ENCODE measurements at places on chromosomes 12 and 14.

GRCh38 chr14:81625343-81625742, 91.7 kb upstream of the SEL1L start:
- no peak for DNase-seq

GRCh38 chr14:95520346-95520745, 3.9 kb upstream of the SYNE3 start:
- DNase-seq: no peak

- DNase-seq: no peak
Measured at GRCh38 chr12:92457458-92458180, 245.2 kb upstream of the PLEKHG7 start.

GRCh38 chr14:35045798-35046047, 349 bp upstream of the FAM177A1 start:
- DNase-seq: no peak

GRCh38 chr12:86435053-86435452, 178.9 kb upstream of the MGAT4C start:
- no peak for DNase-seq

GRCh38 chr14:23415821-23416778, 8.0 kb upstream of the MYH6 start:
- DNase-seq: no peak

GRCh38 chr12:124747426-124748161, 116.1 kb downstream of the SCARB1 start:
- no peak for DNase-seq

DNA sequence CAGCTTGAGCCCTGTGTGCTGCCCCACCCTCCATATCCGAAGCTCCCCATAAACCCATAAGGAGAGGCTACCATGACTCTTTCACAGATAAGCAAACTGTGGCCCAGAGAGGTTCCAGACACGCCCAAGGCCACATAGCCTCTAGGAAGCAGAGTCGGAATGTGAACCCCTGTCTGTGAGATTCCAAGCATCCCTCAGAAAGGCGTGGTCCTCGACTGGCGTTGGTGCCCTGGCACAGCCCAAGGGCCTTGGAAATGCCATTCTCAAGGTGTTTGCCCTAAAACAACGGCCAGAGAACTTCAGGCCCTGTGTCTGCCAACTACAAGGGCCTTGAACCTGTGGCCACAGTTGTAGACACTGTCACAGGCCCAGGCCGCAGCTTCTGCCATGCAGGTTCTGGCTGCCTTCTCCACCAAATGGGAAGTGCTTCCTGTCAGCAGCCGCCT, 8.5 kb upstream of the DIO3 start:
- DNase-seq: no peak

DNA sequence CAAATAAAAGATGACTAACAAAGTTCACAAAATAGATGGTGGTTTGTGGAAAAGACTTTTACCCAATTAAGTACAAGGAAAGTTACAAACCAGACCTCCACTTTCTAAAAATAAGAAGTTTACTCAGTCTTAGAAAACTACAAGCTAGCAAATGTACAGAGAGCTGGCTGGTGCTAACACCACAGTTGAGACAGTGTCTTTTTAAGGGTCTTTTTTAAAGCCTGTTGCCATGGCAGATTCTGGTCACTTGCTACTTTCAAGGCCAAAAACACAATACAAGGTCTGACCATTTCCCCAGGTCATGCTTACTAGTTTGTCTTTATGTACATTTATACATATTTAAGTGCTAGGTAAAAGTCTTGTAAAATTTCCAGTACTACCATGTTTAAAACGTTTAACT, 2.4 kb downstream of the BTG1 start:
- no peak for DNase-seq

- DNase-seq: no peak
Measured at GRCh38 chr12:13038491-13039161, 5.6 kb upstream of the FAM234B start.

GRCh38 chr14:72524295-72524629, 369.6 kb downstream of the DPF3 start:
- DNase-seq: no peak

GRCh38 chr12:49335955-49336644, 888 bp downstream of the C1QL4 start:
- no peak for DNase-seq

- no peak for DNase-seq
Measured at GRCh38 chr12:89269174-89269573, 83.1 kb downstream of the DUSP6 start.

DNA sequence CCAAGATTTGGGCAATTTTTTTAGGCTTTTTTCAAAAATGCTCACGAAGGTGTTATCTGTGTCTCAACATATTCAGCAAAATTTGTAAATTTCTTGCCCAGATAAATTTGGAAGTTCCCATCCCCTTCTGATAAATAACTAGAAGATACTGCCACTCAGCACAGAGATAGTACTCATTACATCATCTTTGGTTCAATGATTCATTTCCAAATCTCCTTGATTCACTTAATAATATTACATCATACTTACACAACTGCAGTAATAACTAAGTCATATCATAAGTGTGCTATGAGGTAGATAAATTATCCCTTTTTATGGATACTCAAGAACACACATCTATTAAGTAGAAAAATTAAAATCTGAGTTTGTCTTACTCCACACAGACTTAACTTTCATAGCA, 89.4 kb downstream of the RPAP3 start:
- no peak for DNase-seq

DNA sequence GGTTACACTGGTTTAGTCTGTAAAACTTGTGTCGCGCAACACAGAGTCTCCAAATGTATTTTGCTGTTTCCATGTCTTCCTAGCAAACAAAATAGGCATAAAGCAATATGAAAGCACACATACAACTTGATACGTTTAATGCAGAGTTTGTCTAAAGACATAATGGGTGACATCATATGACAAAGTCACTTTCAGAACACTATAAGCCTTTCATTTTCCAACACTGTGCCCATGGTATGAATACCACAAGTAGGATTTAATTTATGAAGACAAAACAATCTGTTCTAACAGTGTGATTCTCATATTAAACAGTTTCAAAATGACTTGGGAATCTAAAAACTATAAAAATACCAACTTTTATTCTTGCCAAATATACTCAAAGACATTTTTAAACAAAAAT, 58.4 kb downstream of the PTPN21 start:
- no peak for DNase-seq
